ENCODE measurements at places on chromosomes 2 and 18.

DNA sequence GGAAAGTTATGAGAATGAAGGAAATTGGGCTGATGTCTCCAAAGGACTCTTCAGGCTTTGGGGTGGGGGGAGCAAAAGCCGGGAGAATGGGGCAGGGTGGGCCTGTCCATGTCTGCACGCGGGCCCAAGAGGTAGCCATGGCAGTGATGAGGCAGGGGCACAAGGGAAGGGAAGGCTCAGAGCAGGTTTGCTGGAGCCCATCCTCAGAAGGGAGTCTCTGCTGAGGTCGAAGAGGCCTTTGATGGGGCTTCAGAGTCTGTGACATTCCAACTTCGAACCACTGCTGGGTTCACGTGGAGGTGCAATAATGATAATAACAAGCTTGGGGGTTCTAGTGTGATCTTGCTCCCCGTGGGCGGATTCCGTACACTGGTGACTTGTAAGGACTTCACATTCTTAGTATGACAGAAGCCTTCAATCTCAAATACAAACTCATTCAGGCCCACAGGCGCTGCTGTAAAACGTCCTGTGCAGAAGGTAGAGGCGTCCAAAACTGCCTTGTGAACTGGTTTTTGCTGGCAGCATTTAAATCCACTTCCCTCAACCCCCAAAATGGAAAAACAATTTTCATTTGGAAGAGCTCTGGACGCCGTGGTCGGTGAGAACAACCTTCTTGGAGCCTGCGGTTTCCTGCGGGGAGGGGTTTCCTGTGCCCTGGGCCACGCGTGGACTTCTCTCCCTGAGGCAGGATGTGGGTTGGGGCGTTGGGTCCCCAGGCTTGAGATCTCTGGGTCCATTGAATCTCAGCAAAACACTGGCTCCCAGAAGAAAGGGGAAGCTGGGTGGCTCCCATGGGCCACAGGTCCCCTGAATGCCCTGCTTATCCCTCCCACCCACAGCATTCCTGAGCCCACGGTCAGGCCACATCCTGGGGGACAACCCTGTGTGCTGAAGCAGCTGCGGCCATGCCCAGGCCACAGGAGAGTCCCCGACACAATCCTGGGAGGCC, 151.0 kb downstream of the TPO start:
- no peak overlapping the region for H3K27ac ChIP-seq
- no peaks in the 10 kb centered on the region for H3K36me3 ChIP-seq
- peak; percentile 76 for DNase-seq
- H3K4me3 ChIP-seq, result no peak overlapping the region

- no peak for DNase-seq
- H3K27me3 ChIP-seq, result no peaks in the 10 kb centered on the region
- peak overlapping the region; percentile 86 for H3K27ac ChIP-seq
- peaks cover 61% of the 10 kb centered on the region for H3K4me1 ChIP-seq
- peak overlapping the region; percentile 51 for H3K4me3 ChIP-seq
Measured at GRCh38 chr2:161136696-161137324, 23.4 kb upstream of the TANK start.

DNA sequence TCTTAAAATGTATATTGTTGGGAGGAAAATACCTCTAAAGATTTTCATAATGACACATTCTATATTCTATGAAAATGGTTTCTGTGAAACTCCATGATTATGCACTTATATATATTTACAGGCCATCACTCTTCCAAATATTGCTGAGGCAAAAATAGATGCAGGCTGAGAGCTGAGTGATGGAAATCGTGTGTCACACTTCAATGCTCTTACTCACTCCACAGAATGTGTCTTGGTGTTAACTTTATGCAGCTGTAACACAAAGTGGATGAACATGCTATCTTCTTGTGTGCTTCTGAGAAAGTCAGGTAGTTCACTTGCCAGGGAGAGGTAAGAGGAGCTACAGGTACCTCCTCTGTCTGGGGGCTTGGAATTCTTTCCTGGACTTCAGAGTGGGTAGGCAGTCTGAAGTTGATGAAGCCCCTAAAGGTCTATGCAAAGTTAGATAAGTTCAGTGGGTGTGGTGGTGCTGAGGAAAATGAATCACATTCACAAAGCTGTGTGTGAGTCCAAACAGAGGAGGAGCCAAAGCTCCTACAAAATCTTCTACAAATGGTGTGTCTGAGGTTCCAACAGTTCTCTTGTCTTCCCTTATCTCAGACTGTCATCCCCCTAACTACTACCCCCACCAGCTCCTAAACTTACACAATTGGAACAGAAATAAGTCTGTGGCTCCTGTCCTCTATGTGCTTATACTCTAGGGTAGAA, 74.2 kb upstream of the ST6GAL2 start:
- H3K4me1 ChIP-seq, result no peaks in the 10 kb centered on the region
- no peak for DNase-seq
- no peaks in the 10 kb centered on the region for H3K36me3 ChIP-seq
- no peak overlapping the region for H3K27ac ChIP-seq
- no peaks in the 10 kb centered on the region for H3K27me3 ChIP-seq
- H3K4me3 ChIP-seq, result no peak overlapping the region

GRCh38 chr18:74652392-74652988, 54.8 kb downstream of the ZNF407 start:
- no peaks in the 10 kb centered on the region for H3K36me3 ChIP-seq
- no peak for DNase-seq
- H3K27me3 ChIP-seq, result no peaks in the 10 kb centered on the region
- H3K27ac ChIP-seq, result no peak overlapping the region
- no peaks in the 10 kb centered on the region for H3K4me1 ChIP-seq

- H3K27me3 ChIP-seq, result no peaks in the 10 kb centered on the region
- H3K27ac ChIP-seq, result no peak overlapping the region
- H3K36me3 ChIP-seq, result no peaks in the 10 kb centered on the region
- no peak overlapping the region for H3K4me3 ChIP-seq
- no peak for DNase-seq
Measured at GRCh38 chr2:65714866-65715265, 282.5 kb upstream of the SPRED2 start.

GRCh38 chr2:7436096-7436906, 519.1 kb downstream of the RNF144A start:
- peak overlapping the region; percentile 73 for H3K27ac ChIP-seq
- no peaks in the 10 kb centered on the region for H3K27me3 ChIP-seq
- no peaks in the 10 kb centered on the region for H3K4me1 ChIP-seq

- H3K27ac ChIP-seq, result peak overlapping the region; percentile 76
- no peak for DNase-seq
- peaks cover 6% of the 10 kb centered on the region for H3K27me3 ChIP-seq
Measured at GRCh38 chr18:48003426-48004349, 73.2 kb upstream of the SMAD2 start.

DNA sequence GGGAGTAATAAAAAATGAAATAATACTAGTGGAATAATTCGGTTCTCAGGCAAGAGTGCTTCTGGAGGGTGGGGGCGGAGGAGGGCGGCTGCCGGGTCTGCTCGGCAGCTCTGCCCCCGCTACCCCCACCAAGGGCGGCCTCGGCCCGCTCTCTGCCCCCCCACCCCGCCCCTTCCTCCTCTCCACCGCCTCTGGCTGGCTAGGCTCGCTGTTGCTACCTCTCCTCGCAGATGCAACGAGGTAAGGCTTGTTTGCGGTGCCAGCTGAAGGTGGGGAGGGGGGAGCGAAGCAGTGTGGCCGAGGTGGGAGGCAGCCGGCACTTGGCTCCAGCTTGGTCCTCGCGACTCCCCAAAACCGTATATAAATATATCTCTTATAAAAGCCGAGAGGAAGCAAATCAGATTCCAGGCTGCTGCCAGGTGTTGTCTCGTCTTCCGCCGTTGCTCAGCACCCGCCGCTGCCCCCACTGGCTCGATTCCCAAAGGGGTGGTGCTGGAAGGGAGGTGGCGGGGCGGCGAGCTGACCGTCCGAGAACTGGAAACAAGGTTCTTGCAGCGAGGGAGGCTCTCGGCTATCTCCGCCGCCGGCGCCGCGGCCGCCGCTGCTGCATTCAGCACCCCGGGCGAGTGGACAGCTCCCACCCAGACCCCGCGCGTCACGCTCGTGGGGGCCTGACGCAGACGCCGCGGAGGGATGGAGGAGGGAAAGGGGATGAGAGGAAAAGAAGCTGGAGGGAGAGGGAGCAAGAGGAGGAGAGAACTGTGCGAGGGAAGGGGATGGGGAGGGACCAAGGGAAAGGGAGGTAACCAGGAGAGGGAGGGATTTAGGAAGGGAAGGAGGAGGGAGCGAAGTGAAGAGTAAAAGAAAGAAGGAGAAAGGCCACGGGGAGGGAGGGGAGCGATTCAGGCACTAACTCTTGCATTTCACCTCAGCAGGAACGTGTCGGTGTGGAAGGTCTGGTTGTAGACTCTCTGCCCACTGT, at the start of gene MARCHF4:
MARCHF4 (minus strand) TSS at position 763 of the 982 bp plus-strand sequence. CDS start 2,223 bp downstream, outside the sequence.
- no peaks in the 10 kb centered on the region for H3K36me3 ChIP-seq
- peaks cover 46% of the 10 kb centered on the region for H3K27me3 ChIP-seq
- peak within 1 kb of the TSS; percentile 24 for H3K4me3 ChIP-seq
- no peak within 1 kb of the TSS for H3K27ac ChIP-seq

DNA sequence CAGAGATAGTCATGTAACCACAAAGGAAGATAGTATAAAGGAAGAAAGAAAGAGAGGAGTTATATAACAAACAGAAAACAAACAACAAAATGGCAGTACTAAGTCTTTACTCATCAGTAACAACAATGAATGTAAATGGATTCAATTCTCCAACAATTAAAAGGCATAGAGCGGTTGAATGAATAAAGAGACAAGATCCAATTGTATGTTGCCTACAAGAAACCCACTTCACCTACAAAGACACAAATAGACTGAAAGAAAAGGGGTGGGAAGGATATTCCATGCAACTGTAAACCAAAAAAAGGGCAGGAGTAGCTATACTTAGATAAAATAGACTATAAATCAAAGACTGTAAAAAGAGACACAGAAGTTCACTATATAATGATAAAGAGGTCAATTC, 157.3 kb upstream of the CREB1 start:
- no peaks in the 10 kb centered on the region for H3K4me1 ChIP-seq
- no peaks in the 10 kb centered on the region for H3K27me3 ChIP-seq
- H3K4me3 ChIP-seq, result no peak overlapping the region
- H3K27ac ChIP-seq, result no peak overlapping the region
- no peaks in the 10 kb centered on the region for H3K36me3 ChIP-seq

GRCh38 chr2:157692768-157693167, 64.1 kb upstream of the ACVR1C start:
- no peak overlapping the region for H3K4me3 ChIP-seq
- no peaks in the 10 kb centered on the region for H3K4me1 ChIP-seq
- no peaks in the 10 kb centered on the region for H3K27me3 ChIP-seq
- H3K27ac ChIP-seq, result no peak overlapping the region
- no peak for DNase-seq

GRCh38 chr2:68366083-68366560, 1.0 kb downstream of the PLEK start:
- no peak for DNase-seq
- peaks cover 14% of the 10 kb centered on the region for H3K36me3 ChIP-seq
- H3K4me1 ChIP-seq, result peaks cover 89% of the 10 kb centered on the region
- no peaks in the 10 kb centered on the region for H3K27me3 ChIP-seq
- peak overlapping the region; percentile 89 for H3K27ac ChIP-seq

DNA sequence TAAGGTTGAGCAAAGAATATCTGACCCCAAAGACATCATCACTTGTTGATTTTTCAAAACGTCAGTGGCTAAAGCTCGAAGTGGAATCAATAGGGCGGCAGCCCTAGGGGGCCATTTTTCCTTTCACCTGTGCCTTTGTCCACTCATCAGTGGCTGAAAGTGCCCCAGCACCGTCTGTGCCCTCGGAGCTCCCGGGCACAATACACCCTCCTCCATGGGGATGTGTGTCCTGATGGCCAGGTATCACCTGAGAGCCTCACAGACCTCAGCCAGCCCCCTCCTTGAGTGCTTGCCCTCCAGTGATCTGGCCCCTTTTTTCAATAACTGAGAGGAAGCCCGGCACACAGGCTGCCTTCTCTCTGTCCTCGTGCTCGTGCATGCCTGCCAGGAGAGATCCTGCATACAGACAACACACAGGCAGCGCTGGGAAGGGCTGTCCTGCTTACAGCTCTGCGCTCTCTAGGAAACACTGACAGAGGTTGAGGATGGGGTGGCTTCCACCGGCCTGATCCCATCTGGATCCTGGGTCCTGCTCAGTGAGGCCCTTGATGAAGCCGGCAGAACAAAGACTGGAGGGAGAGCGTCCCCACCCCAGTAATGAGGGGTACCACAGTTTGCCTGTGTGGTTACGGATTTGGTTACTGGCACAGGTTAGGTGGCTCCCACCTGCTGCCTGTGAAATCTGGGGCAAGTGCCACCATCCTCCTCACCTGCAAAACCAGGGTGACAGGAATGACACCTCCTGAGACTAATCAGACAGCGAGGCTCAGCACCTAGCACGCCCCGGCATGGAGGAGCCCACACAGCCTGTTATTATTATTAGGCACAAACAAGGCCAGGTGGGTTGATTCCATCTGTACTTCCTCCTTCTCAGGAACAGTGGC, 197.5 kb upstream of the RAB6C start:
- H3K4me1 ChIP-seq, result no peaks in the 10 kb centered on the region
- no peak overlapping the region for H3K4me3 ChIP-seq
- no peak overlapping the region for H3K27ac ChIP-seq
- H3K36me3 ChIP-seq, result no peaks in the 10 kb centered on the region

- no peaks in the 10 kb centered on the region for H3K36me3 ChIP-seq
- no peak overlapping the region for H3K4me3 ChIP-seq
- H3K27me3 ChIP-seq, result no peaks in the 10 kb centered on the region
- no peak for DNase-seq
Measured at GRCh38 chr18:5824370-5824984, 70.8 kb downstream of the TMEM200C start.

DNA sequence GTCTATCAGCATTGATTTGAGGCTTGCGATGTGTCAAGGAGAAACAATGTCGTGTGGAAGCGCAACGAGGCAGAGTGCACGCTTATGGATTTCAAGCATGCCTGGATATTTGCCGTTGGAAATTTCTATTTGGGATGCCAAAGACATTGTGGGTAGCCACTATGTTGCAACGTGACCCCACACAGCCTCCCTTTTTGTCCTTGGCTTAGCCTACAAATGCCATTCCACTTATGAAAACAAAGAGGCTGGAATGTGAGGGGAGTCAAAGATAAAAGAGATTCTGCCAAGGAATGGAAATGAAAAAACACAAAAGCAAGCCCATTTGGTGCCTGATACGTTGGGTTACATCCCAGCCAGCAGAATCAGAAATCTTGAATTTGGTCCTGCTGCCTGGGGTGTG, 721.2 kb downstream of the GALR1 start:
- H3K27ac ChIP-seq, result no peak overlapping the region
- H3K4me1 ChIP-seq, result no peaks in the 10 kb centered on the region
- H3K36me3 ChIP-seq, result no peaks in the 10 kb centered on the region
- H3K27me3 ChIP-seq, result no peaks in the 10 kb centered on the region

DNA sequence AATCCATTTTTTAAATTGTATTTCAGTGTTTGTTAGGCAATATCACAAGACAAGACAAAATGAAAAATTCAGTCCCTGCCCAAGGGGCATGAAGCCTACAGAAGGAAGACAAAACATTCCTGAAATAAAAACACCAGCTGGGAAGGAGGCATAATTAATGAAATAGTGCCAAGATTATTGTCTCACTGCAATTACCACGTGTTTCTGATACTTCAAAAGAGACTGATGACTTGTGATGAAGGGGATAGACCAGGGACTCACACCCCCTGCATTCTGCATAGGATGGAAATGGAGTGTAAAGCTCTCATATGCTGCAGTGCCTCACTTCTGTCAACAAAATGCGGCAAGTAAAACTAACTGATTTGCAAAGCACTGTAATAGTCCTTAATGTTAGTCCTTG, 178.1 kb downstream of the BARD1 start:
- H3K4me3 ChIP-seq, result no peak overlapping the region
- H3K27me3 ChIP-seq, result no peaks in the 10 kb centered on the region
- no peak overlapping the region for H3K27ac ChIP-seq
- DNase-seq, result no peak
- no peaks in the 10 kb centered on the region for H3K4me1 ChIP-seq

GRCh38 chr18:24103320-24104021, 35.4 kb upstream of the CABYR start:
- no peak overlapping the region for H3K27ac ChIP-seq
- H3K4me3 ChIP-seq, result no peak overlapping the region
- H3K4me1 ChIP-seq, result no peaks in the 10 kb centered on the region
- H3K36me3 ChIP-seq, result no peaks in the 10 kb centered on the region
- no peak for DNase-seq

Measured in spleen (tissue), 13 donors.